ENCODE measurements at places on chromosomes 12 and 14. TPM values are rescaled to one million over a fixed set of nuclear protein-coding genes. Genes with fewer than 3 reads are reported as not detected.

DNA sequence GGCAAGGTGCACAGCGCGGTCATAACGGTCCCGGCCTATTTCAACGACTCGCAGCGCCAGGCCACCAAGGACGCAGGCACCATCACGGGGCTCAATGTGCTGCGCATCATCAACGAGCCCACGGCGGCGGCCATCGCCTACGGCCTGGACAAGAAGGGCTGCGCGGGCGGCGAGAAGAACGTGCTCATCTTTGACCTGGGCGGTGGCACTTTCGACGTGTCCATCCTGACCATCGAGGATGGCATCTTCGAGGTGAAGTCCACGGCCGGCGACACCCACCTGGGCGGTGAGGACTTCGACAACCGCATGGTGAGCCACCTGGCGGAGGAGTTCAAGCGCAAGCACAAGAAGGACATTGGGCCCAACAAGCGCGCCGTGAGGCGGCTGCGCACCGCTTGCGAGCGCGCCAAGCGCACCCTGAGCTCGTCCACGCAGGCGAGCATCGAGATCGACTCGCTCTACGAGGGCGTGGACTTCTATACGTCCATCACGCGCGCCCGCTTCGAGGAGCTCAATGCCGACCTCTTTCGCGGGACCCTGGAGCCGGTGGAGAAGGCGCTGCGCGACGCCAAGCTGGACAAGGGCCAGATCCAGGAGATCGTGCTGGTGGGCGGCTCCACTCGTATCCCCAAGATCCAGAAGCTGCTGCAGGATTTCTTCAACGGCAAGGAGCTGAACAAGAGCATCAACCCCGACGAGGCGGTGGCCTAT lies 875 bp downstream of the HSPA2 start:
- no peaks in the 10 kb centered on the region for H3K27me3 ChIP-seq
- H3K4me3 ChIP-seq: no peak overlapping the region
- H3K4me1 ChIP-seq: peaks cover 27% of the 10 kb centered on the region
- no peak overlapping the region for H3K27ac ChIP-seq
- H3K36me3 ChIP-seq: no peaks in the 10 kb centered on the region

Gene SERPINA10
- total RNA-seq: not detected

Gene POTEM
- total RNA-seq: not detected

DNA sequence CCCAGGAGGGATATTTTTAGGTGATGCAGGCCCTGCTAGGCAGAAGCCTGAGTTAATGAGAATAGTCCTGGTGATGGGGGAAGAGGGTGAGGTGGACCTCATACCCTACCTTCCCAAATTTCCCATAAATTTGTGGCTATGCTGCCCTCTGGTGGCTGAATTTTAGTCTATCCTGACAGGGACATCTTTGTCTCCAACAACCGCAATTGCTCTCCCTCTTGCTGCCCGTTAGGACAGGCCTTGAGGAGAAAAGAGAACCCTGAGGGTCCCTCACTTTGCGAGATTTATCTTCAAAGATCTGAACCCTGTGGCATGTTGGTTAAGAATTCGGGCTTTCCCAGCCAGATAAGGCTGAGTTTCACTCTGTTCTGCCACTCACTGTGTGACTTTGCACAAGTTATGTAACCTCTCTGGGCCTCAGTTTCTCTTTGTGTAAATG lies 9.8 kb upstream of the ZNF385A start:
- no peak overlapping the region for H3K4me3 ChIP-seq
- H3K36me3 ChIP-seq: peaks cover 58% of the 10 kb centered on the region
- H3K4me1 ChIP-seq: no peaks in the 10 kb centered on the region

Gene SLC15A5
- not detected for total RNA-seq

GRCh38 chr12:9331218-9331626 lies 123.0 kb upstream of the PZP start:
- H3K27ac ChIP-seq: no peak overlapping the region
- H3K36me3 ChIP-seq: no peaks in the 10 kb centered on the region
- no peaks in the 10 kb centered on the region for H3K4me1 ChIP-seq

DNA sequence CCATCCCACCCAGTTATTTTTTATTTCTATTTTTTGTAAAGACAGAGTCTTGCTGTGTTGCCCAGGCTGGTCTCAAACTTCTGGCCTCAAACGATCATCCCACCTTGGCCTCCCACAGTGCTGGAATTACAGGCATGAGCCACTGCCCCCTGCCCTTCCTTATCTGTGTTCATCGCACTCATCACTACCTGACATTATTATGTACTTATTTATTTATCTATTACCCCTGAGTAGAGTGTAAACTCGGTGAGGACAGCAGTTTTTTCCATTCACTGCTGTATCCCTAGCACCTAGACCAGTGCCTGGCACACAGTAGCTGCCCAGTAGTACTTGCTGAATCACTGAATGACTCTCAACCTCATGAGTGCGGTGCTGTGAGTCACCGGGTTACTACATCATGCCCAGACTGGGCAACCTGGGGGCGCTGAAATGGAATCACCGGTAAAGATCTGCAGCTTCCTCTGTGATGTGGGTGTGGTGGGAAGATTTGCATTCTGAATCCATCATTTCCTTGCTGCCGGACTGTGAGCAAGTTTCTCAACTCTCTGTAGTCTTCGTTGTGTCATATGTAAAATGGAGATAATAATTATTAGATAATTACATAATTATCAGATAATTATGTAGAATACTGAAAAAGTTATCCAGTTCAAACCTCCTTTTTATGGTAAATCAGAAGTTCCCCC lies 81.9 kb upstream of the USP44 start:
- H3K36me3 ChIP-seq: no peaks in the 10 kb centered on the region
- no peaks in the 10 kb centered on the region for H3K27me3 ChIP-seq
- no peak overlapping the region for H3K4me3 ChIP-seq

DNA sequence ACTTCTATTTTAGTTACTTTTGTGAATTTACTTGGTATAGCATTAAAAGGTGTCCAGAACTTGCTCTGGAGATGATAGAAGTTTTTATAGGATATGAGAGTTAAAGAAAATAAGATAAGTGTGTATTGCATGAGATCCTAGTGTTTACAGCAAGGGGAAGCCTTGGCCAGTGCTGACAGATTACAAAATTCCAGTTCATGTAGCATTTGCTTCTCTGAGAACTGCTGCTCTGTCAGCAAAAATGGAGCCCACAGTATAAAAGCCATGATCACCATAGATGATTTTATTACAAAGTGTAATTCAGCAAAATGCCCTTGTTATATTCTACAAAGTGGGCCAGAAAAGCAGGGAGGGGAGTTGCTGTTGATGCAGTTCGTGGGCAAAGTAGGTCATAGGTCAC lies 40.0 kb upstream of the ATF1 start:
- DNase-seq: no peak
- no peak overlapping the region for H3K4me3 ChIP-seq
- H3K27ac ChIP-seq: no peak overlapping the region
- no peaks in the 10 kb centered on the region for H3K27me3 ChIP-seq
- peaks cover 83% of the 10 kb centered on the region for H3K36me3 ChIP-seq
- no peaks in the 10 kb centered on the region for H3K4me1 ChIP-seq

Gene DNM1L
- 68.0 TPM for total RNA-seq

Gene CCDC198
- not detected for total RNA-seq

Gene MYH6
- total RNA-seq: not detected

Gene EIF4B
- 304 TPM for total RNA-seq

DNA sequence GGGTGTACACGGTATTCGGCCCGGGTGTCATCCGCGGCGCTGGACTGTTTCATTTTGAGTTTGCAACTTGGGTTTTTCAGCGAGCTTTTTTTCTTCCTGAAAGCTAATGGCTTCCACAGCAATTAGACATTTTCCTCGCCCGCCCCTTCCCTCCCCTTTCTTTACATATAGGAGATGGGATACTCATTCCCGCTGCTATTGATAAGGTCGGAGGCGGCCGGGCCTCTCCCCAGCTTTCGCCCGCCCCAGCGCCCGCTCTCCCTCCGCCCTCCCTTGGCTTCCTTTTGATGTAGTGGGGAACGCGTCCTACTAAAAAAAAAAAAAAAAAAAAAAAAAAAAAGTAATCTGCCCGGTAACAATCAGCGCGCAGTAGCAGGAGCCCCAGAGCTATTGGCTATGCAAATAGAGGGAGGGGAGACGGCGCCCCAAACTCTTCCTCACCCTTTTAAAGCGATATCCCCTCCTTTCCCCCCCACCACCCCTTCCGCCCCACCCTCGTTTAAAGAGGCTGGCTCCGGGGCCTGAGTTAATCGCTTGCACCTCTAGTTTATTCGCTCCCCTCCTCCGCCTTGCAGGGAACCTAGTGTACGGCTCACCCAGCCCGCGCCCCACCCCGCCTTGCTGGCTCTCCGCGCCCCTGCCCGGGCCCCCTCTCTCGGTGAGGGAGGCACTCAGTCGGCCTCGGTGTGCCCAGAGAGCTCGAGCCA lies 1.7 kb upstream of the CCND2 start:
- H3K27me3 ChIP-seq: peaks cover 92% of the 10 kb centered on the region
- peaks cover 27% of the 10 kb centered on the region for H3K4me1 ChIP-seq
- H3K36me3 ChIP-seq: no peaks in the 10 kb centered on the region
- no peak overlapping the region for H3K27ac ChIP-seq
- no peak for DNase-seq

- H3K27me3 ChIP-seq: no peaks in the 10 kb centered on the region
- no peaks in the 10 kb centered on the region for H3K36me3 ChIP-seq
- no peak overlapping the region for H3K4me3 ChIP-seq
Observed at GRCh38 chr14:79373451-79373850, 837.9 kb downstream of the DIO2 start.

Gene RTN1
- total RNA-seq: 0.18 TPM

DNA sequence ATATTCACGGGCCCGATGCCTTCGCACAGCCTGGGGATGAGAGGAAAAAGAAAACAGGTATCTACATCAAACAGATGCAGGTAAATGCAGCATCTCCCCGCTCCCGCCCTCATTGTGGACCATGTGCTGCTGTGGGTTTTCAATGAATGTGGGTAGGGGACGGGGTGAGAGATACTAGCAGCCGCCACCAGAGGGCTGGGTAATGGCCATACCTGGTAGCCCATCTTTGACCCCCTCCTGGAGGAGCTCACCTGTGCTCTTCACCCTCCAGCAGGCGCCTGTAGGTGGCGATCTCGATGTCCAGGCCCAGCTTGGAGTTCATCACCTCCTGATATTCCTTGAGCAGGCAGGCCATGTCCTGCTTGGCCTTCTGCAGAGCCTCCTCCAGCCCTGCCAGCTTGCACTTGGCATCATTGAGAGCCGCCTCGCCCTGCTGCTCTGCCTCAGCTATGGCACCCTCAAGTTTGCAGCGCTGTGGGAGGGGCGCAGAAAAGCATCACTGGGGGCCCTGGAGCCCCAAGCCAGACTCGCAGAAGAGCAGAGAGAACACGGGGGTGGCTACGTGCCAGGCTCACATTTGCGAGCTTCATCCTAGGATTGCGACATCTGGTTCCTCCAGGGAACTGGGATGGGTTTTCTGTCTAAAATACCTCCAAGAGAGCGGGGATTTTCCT lies 10.2 kb downstream of the KRT82 start:
- no peak overlapping the region for H3K4me3 ChIP-seq
- no peaks in the 10 kb centered on the region for H3K4me1 ChIP-seq
- no peaks in the 10 kb centered on the region for H3K36me3 ChIP-seq
- H3K27ac ChIP-seq: no peak overlapping the region
- H3K27me3 ChIP-seq: peaks cover 4% of the 10 kb centered on the region
- no peak for DNase-seq

DNA sequence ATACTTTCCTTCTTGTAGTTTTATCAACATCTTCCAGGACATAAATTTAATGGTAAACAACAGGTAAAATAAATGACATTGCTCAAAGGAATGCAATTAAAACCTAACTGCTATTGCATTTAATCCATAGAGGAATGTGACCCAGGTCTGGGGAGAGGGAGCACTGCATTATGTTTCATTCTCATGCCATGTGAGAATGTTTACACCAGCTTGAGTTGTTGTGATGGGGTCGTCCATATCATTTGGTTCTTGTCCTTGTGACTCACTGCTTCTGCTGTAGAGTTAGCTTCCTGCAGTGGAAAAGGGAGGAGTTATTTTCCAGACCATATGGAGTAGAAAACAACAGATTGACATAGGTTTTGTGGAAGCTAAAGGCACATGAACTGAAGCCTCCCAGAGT lies 129.3 kb upstream of the PMCH start:
- no peak overlapping the region for H3K27ac ChIP-seq
- no peak for DNase-seq
- H3K27me3 ChIP-seq: no peaks in the 10 kb centered on the region
- H3K36me3 ChIP-seq: no peaks in the 10 kb centered on the region

- no peaks in the 10 kb centered on the region for H3K36me3 ChIP-seq
- no peak overlapping the region for H3K4me3 ChIP-seq
- H3K4me1 ChIP-seq: no peaks in the 10 kb centered on the region
Observed at GRCh38 chr14:95935228-95935822, 58.7 kb downstream of the TUNAR start.

Gene PLA2G1B
- not detected for total RNA-seq

Gene COX8C
- not detected for total RNA-seq

- H3K27ac ChIP-seq: peak overlapping the region; percentile 64
- H3K36me3 ChIP-seq: no peaks in the 10 kb centered on the region
- DNase-seq: peak; percentile 84
- H3K4me3 ChIP-seq: no peak overlapping the region
Observed at GRCh38 chr14:51304941-51305340, 64.9 kb downstream of the TMX1 start.

- H3K4me1 ChIP-seq: peaks cover 20% of the 10 kb centered on the region
- peak; percentile 47 for DNase-seq
- H3K4me3 ChIP-seq: peak overlapping the region; percentile 74
- H3K27me3 ChIP-seq: no peaks in the 10 kb centered on the region
- peak overlapping the region; percentile 92 for H3K27ac ChIP-seq
Observed at GRCh38 chr12:56687223-56688128, 608 bp downstream of the PTGES3 start.

Gene SH2B3
- total RNA-seq: 20.5 TPM

- H3K4me1 ChIP-seq: no peaks in the 10 kb centered on the region
- H3K36me3 ChIP-seq: no peaks in the 10 kb centered on the region
- no peaks in the 10 kb centered on the region for H3K27me3 ChIP-seq
Observed at GRCh38 chr14:78758333-78758732, 588.2 kb downstream of the NRXN3 start.

DNA sequence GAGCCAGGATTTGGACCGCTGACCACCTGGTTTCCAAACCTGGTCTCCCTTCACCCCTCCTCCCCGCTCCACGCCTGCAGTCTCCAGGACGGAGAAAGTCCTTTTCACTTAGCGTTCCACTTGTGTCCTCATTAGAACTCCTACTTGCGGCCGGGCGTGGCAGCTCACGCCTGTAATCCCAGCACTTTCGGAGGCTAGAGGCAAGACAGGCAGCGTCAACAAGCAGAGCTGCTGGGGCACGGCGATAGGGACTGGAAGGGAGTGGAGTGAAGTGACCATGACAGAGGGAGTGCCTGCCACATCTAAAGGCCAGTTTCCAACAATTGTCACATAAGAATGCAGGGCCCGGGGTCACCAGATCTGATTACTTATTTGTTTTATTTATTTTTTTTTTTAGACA lies 132.5 kb upstream of the NCOR2 start:
- H3K4me1 ChIP-seq: peaks cover 64% of the 10 kb centered on the region
- H3K27me3 ChIP-seq: no peaks in the 10 kb centered on the region
- H3K27ac ChIP-seq: peak overlapping the region; percentile 95
- H3K36me3 ChIP-seq: peaks cover 4% of the 10 kb centered on the region

GRCh38 chr12:15984097-15984800 lies 73.1 kb downstream of the DERA start:
- no peak overlapping the region for H3K27ac ChIP-seq
- no peaks in the 10 kb centered on the region for H3K36me3 ChIP-seq
- no peak for DNase-seq
- no peak overlapping the region for H3K4me3 ChIP-seq
- H3K27me3 ChIP-seq: no peaks in the 10 kb centered on the region
- H3K4me1 ChIP-seq: peaks cover 11% of the 10 kb centered on the region
